Activated naive CD4-positive, alpha-beta T cell treated with anti-CD3 and anti-CD28 coated beads, Interleukin-2, amount 50 U/mL, for 72 hours (primary cell): ENCODE measurements at places on chromosomes 1 and 21. TPM values are rescaled to one million over a fixed set of nuclear protein-coding genes. Genes with fewer than 3 reads are reported as not detected.

GRCh38 chr1:37290718-37291117 is 183.7 kb upstream of the ZC3H12A start:
- no peak for DNase-seq

GRCh38 chr1:2236695-2237677 is 8.9 kb downstream of the SKI start:
- no peak for DNase-seq

Gene SLC30A2
- not detected for total RNA-seq

DNA sequence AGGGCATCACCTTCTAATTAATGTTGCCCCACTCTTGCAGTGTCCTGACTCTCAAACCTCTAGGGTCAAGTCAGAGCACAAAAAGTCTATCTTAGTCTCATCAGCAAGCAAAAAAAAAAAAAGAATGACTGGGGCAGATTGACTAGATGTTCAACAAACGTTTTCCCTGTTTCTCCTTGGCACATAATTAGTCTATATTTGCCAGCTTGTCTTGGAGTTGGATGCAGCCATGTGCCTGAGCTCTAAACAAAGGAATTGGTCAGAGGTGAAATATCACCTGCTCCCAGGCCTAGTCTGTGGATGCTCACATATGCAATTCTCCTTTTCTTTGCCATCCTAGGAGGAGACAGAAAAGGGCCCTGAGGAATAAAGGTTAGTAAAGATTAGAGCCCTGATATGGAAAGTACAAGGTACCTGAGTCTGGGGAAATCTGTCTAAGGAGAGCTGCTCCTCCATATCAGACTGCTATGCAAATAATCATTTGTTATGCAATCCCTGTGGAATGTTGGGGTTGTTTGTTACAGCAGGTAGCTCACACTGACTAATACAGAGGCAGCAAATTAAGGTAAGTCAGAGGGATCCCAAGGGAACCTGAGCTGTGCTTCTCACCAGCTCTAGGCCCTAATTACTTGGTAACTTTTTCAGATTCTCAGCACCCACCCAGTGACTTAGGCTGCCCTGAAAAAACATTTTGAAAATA is 130.8 kb downstream of the BRINP2 start:
- no peak for DNase-seq

DNA sequence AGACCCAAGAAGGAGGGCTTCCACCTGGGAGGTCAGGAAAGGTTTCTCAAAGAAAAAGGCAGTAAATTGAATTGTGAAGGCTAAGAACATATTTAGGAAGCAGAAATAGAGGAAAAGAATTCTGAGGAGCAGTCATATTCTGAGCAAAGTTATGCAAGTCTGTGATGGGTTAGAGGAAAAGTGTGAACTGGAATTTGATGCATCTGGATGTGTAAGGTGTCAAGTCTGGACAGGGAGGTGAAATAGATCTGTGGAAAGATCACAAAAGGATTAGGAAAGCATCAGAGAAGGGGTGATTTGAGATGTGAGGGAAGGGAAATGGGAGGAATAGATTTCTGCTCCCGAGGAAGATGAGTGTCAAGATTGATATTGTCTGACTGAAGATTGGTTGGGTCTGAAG is 18.1 kb upstream of the PRDM2 start:
- no peak for DNase-seq

GRCh38 chr1:213067352-213067751 is 16.3 kb downstream of the RPS6KC1 start:
- no peak for DNase-seq

Gene HDGF
- 281 TPM for total RNA-seq

DNA sequence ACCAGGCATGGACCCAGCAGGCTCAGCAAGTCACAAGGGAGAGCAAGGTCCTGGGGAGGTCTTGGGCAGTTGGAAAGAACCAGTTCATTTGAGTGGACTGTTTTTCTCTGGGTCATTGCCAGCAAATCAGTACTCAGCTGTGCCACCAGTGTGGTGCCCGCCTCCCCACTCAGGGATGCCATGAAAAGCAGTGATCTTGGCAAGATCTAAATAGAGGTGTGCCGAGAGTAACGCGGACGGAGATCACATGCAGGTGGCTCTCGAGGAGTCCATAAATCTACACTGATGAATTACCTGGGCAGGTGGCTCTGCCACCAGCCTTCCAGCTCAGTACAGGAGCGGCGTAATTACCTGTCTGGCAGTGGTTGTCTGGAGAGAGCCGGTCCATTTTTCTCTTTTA is 642.2 kb downstream of the PTPRU start:
- no peak for DNase-seq

Gene OR2T11
- total RNA-seq, result not detected

DNA sequence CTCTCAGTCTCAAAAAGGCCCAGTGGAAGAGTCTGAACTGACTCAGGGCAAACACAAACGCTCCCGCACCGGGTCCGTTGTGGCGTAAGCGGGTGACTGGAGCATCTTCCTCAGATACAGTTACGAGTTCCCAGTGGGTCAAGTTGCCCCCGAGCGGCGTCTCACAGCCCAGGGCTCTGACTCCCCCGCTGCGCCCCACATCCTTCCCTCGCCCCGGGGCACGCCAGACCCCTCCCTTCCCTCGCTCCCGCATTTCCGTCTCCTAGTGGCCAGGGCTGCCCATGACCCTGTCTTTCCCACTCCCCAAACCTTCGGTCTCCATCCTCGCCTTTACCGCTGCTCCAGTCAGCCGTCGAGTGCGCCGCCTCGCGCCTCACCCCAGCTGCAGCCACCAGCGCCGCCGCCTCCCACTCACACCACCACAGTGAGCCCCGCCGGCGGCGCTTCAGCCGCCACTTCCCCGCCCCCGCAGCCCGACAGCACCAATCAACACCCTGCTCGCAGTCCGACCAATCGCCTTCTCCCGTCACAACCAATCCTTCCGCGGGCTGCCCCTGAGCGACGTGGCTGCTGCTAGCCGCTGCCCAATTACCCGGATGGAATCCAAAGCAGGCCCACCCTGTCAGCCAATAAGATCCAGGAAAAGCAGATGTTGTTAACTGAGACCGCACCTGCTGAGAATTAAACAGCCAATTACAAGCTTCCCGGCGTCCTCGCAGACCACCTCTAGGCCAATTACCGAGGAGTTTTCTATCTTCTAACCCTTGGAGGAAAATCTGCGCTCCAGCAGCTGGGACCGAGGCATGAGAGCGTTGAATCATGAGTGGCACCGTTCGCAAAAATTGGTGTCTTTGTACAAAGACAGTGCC is at the start of gene TDRKH:
TSS of gene TDRKH (minus strand) at position 430 of the 869 bp plus-strand sequence. CDS start 7,478 bp downstream, outside the sequence.
- DNase-seq, result peak; percentile 99

DNA sequence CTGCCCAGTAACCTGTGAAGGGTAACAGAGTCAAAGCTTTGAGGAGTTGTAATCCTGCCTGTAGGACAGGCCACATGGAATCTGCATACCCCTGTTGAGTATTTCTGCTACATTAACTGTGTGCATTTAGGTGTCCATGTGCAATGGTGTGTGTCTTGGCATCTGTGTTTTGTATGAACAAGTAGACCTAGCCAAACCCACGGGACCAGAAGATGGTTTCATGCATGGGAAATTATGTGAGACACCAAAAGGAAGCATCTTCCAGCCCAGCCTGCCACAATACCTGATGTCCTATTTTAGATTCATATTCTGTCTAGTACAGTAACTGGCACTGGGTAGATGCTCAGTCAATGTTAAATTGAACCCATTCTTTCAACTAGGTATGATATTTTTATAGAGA is 70.8 kb upstream of the KCND3 start:
- no peak for DNase-seq

Gene ADCY10
- total RNA-seq, result 0.53 TPM

GRCh38 chr1:111927652-111928051 is 61.8 kb downstream of the KCND3 start:
- DNase-seq, result no peak

DNA sequence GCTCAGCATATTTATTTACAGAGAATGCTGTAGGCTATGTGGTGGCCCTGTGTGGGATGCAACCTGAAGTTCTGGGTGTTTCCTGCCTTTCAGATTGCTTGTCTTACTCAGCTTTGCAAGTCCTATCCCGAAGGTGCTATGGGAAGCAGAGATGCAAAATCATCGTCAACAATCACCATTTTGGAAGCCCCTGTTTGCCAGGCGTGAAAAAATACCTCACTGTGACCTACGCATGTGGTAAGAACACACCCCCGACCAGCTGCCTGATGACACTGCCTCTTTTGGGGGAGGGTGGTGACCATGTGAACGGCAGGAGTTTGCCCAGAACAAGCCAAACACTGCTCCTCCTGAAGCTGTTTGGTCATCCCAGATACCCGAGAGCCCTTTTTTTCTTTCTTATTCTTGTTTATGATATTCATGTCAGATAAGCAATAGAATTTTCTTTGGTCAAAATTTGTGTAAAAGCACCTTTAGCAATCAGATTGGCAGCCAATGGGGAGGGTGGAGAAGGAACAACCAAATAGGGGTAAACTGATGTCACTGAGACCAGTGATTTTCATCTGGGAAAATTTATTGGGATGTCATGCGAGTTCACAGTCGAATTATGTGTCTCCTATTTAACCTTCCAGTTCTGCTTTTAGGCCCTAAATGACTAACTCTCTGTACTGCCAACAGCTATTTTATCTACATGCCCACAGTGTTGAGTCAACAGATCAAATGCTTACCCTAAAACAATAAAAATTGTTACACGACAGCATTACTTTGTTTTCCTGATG is 82.6 kb downstream of the EVA1C start:
- no peak for DNase-seq

GRCh38 chr21:31666445-31667010 is 7.0 kb downstream of the SOD1 start:
- no peak for DNase-seq

- no peak for DNase-seq
Observed at GRCh38 chr1:210377731-210378333, 49.1 kb downstream of the HHAT start.

DNA sequence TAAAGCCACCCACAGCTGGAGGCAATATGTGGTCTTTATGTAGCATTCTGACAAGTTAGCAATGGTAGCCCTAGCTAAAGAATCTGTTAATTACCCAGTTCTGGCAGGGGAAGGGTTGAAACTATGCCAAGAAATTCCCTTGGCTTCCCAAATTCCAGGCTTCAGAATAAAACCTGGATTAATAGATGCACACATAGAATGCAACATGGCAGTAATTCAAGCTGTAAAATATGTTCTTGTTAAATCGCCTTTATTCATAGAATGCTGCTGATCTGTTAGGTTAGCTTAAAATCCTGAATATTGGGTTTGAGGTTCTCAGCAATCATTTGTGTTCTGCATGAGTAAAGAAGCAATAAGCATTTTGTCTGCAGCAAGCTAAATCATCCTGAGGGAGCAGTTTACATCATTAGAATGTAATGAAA is 80.1 kb downstream of the ZNF326 start:
- DNase-seq, result no peak

GRCh38 chr1:221069178-221069903 is 190.1 kb downstream of the HLX start:
- no peak for DNase-seq

DNA sequence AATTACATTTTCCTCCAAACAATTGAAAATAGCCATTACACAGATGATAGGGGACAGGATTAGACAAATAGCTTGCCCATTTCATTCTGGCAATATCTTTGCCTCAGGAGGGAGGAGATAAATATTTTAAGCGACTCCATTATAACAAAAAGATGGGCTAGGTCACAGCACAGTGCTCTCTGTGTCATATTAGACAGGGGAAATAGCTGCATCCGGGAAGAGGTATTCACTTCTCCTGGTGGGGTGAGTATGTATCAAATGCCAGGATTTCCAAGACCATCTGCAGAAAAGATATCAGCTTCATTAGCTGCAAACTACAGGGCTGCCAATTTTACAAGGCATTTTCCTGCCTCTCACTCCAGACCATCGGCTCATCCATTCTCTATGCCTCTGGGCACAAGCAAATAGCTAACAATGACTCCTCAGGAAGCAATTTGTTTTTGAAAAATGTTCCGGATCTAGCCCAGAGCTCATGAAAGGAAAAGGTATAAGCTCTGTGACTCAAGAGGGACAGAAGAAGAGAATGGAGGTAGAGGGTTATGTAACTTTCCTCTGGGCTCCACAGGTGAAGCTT is 41.9 kb upstream of the ANGPTL7 start:
- DNase-seq, result no peak

GRCh38 chr1:19081218-19081893 is 124.9 kb upstream of the IFFO2 start:
- no peak for DNase-seq

- DNase-seq, result no peak
Observed at GRCh38 chr1:113534875-113535274, 144.6 kb downstream of the MAGI3 start.

Gene CLCA1
- not detected for total RNA-seq

Gene RNU1-2
- total RNA-seq, result 1,722 TPM

GRCh38 chr1:25148673-25149300 is 83.5 kb downstream of the SYF2 start:
- no peak for DNase-seq

DNA sequence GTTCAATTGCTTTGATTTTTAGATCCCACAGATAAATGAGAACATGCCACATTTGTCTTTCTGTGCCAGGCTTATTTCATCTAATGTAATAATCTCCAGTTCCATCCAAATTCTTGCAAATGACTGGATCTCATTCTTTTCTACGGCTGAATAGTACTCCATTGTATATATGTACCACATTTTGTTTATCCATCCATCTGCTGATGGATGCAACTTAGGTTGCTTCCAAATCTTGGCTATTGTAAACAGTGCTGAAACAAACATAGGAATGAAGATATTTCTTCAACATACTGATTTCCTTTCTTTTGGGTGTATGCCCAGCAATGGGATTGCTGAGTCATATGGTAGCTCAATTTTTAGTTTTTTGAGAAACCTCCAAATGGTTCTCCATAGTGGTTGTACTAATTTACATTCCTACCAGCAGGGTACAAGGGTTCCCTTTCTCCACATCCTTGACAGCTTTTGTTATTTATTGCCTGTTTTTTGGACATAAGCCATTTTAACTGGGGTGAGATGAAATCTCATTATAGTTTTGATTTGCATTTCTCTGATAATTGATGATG is 344.4 kb downstream of the KCTD3 start:
- no peak for DNase-seq

GRCh38 chr1:177181631-177182291 is 11.0 kb downstream of the BRINP2 start:
- peak; percentile 62 for DNase-seq

Gene C4BPB
- total RNA-seq, result 8.9 TPM

- DNase-seq, result no peak
Observed at GRCh38 chr21:45358261-45358670, 46.7 kb upstream of the COL18A1 start.
